ENCODE measurements at places on chromosomes 3 and 15.

GRCh38 chr15:99070208-99070607 is 34.7 kb upstream of the SYNM start:
- DNase-seq, result no peak

DNA sequence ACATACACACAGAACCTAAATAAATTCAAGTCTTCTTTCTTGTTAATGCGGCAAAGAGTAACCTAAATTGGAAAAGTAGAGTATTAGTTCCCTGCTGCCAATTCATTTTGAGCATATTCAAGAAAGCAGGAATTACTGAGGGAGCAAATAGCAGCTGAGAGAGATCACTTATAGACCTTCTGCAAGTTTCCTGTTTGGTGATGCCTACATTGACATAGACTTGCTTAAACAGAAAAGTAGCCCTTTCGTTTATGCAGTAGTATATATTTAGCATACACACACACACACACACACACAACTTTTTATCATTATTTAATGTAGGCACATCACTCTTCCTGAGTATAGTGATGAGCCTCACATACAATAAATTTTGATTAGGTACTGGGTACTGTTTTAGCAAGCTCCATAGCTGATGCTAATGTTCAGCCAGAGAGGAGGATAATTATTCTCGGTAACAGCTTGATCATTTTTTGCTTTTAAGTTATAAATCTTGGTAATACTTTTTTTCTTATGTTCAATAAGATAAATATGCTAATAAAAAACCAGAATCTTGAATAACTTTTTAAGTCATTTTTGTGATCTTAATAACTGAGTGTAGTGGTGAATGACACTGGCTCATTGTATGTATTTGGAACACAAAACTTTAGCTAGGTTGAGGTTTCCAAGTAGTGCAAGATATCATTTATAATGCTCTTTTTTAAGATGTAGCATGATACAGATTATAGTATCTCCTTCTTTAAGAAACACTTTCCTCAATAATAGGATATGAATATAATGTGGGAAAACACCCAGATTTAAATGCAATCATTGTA is 174.7 kb downstream of the MBNL1 start:
- DNase-seq, result no peak

DNA sequence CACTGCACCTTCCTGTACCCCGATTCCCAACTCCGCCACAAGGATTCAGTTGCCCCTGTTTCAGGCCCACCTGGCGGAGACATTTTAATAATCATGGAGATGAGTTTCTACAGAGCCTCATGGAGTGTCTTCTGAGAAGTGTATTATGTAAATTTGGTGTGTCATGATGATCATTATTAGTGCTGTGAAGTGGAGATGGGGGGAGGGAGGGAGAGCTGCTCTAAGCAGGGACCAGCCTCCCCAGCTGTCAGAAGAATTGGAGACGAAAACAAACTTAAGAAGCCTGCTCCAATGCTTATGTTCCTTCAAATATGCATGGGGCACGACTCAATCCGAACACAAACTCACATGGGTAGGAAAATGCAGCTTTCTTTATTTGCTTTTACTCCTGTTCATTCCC is 127.8 kb downstream of the EPHB1 start:
- DNase-seq, result no peak

GRCh38 chr3:182412066-182412465 is 381.2 kb upstream of the ATP11B start:
- DNase-seq, result no peak

GRCh38 chr3:34396288-34396687 is 597.9 kb downstream of the PDCD6IP start:
- no peak for DNase-seq

DNA sequence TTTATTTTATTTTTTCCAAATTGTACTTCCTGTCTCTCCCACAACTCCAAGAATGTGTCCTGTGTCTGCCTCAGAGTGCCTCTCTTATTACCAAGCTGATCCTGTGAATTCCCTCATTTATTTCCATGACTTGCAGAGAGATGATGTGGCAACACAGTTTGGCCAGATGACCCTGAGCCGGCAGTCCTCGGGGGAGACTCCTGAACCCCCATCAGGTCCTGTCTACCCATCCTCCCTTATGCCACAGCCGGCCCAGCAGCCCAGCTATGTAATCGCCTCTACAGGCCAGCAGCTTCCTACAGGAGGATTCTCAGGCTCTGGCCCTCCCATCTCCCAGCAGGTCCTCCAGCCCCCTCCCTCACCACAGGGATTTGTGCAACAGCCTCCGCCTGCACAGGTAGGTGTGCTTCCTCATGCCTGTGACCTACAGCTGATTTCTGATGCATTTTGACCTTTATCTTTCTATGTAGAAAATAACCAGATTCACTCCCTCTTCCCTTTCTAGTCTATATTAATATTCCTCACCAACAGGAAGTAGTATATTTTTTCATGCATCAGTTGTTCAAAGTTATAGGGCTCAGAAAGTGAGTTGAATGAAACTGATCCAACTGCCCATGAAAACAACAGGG is 100.0 kb downstream of the ARPP21 start:
- no peak for DNase-seq

GRCh38 chr15:90580541-90580940 is 50.8 kb downstream of the CRTC3 start:
- no peak for DNase-seq

- no peak for DNase-seq
Measured at GRCh38 chr3:4529876-4530588, 36.9 kb downstream of the ITPR1 start.

GRCh38 chr3:16186086-16186485 is 11.6 kb downstream of the GALNT15 start:
- no peak for DNase-seq

- DNase-seq, result no peak
Measured at GRCh38 chr3:138263104-138263503, 66.5 kb downstream of the NME9 start.
